ENCODE measurements at places on chromosomes 5 and 9.

- DNase-seq, result no peak
Observed at GRCh38 chr9:88218726-88219125, 80.5 kb upstream of the SPATA31C2 start.

DNA sequence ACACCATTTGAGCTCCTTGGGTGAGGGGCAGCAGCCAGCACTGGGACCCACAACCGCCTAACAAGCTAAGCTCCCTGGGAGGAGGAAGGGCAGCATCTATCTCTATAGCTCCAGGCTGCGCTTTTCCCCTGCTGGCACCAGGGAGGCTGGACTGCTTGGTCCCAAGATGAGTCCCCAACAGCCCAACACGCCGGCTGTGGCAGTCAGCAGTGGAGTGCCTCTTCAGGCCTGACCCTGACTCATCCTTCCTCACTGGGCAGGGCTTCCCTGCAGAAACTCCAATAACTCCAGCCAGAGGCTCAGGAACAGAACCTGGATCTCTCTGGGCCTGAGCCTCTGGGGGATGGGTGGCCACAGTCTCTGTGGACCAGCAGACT lies 113.7 kb upstream of the ADAMTS16 start:
- DNase-seq, result no peak

DNA sequence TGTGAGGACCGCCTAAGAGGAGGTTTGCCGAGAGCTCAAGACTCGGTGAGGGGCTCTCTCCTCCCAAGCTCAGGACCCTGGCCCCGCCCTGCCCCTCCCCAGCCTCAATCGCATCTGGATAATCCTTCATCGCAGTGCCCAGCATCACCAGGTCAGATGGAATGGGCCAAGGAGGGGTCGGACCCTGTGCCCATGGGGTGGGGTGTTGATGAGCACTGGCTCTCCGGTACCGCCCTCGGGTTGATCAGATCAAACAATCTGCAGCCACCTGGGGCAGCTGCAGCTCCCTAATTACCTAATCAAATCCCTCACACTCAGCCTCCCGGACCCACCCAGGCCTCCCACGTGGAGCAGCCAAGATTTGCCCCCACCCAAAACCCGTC lies 24.4 kb upstream of the TDRD7 start:
- no peak for DNase-seq

- no peak for DNase-seq
Observed at GRCh38 chr9:85130260-85130659, 460.7 kb downstream of the NTRK2 start.

GRCh38 chr5:123450640-123451039 lies 27.4 kb upstream of the CEP120 start:
- DNase-seq, result peak; percentile 34

Data from NCI-H2029 treated with DMSO at 0.1 percent for 48 hours (cell line).